ENCODE measurements at places on chromosomes 6 and 20.

- DNase-seq = no peak
These were observed 501.9 kb downstream of the LMBRD1 start for GRCh38 chr6:69294862-69295261.

DNA sequence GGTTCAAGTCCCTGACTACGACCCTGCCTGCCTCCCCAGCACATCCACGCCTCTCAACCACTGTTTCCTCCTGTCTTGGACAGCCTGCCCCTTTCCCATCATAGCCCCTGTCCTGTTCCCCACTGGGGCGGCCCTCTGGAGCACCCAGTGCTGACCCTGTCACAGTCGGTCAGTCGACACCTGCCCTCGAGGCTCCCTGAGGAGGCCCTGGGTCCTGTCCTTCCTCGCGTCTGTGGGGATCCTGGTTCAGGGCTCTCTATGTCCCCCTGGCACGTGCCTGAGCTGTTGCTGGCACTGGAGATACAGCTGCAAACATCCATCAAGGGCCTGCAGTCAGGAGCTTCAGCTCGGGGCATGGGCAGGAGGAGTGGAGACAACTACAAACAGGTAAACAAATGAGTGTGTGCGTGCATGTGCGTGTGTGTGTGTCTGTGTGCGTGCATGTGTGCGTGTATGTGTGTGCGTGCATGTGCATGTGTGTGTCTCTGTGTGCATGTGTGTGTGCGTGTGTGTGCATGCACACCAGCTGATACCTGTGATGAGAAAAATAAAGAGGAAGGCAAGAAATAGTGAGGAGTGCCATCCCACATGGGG, 132.8 kb downstream of the PHACTR3 start:
- no peak for DNase-seq

DNA sequence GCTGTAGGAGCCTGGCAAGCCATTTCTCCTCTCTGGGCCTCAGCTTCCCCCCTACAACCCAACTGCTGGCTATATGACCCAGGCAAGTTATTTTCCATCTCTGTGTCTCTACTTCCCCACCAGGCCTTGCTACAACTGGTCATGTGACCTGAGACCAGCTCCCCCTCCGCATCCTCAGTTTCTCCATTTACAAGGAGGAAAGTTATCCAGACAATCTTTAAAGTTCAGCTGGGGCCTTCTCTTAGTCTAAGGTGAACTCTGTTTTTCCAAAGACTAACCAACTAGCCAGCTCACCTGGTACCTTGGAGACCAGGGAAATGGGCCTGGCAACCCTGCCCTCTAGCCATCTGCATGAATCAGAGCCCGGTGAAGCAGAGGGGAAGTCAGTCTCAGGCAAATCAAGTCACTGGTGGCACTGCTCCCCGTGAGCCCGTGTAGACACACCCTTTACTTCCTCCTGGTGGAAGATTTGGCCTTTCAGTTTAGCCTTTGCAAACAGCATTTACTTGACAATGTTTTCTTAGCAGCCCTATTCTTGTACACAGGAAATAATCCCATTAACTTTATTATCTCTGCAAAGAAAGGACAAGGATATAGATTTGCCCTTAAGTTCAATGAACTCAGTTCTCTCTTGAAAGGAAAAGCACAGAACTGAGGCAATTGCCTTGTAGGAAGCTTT, 157.7 kb downstream of the VEGFA start:
- no peak for DNase-seq

GRCh38 chr6:7171119-7171518, 63.4 kb downstream of the RREB1 start:
- no peak for DNase-seq

GRCh38 chr6:63403725-63404124, 83.9 kb upstream of the LGSN start:
- DNase-seq = no peak

- DNase-seq = no peak
These were observed 155.4 kb downstream of the SMOC2 start for GRCh38 chr6:168596344-168596743.

GRCh38 chr6:37170273-37171200, 585 bp downstream of the PIM1 start:
- DNase-seq = peak; percentile 63

GRCh38 chr6:156691018-156691417, 86.2 kb upstream of the ARID1B start:
- no peak for DNase-seq

- DNase-seq = no peak
These were observed 225.2 kb downstream of the SAMD5 start for GRCh38 chr6:147733686-147734085.

DNA sequence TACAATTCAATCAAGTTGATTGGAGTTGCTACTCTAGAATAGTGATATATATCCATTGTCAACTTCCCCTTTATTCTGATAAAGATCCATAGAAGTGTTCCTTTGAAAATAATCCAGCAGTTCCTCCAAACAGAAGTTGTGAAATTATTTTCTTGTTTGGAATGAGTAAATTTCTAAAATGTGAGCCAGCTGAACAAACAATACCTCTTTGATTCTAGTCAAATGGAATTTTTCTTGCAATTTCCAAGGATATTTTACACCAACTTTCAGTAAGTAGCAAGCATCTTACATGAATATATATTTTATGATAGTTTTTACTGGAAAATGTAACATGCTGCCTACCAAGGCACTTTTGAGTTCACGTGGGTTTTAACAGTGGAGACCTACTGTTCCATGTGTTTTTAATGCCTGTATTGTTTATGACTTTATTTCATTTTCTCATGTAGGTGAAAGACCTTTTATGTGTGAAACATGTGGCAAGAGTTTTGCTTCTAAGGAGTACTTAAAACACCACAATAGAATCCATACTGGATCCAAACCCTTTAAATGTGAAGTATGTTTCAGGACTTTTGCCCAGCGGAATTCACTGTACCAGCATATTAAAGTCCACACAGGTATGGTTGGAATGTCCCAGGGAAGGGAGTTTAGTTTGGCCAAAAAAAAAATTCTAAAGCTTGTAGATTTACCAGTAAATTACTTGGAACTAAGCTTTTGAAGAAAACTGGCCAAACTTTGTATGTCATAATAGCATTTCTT, 6.5 kb downstream of the GZF1 start:
- no peak for DNase-seq

GRCh38 chr20:63939061-63939935, 16.9 kb downstream of the UCKL1 start:
- DNase-seq = no peak

DNA sequence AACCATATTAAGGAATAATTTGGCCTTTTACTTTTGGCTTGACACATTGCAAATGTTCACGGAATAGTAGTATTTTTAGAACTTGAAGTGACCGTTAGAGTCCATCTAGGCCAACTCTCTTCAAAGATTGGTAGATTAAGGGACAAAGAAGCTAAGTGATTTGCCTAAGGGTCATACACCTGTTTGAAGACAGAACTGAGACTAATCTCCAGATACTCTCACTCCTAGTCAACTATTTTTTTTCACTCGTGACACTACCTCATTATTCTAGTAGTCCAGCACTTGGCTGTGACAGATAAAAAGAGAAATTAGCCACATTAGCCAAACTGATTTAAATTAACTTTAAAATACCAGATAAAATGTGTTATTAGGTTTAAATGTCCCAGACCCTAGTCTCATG, 10.6 kb downstream of the ACSS2 start:
- no peak for DNase-seq

GRCh38 chr6:5765141-5765760, 241.5 kb downstream of the NRN1 start:
- DNase-seq = no peak

GRCh38 chr6:41785689-41786450, 1.6 kb upstream of the TOMM6 start:
- DNase-seq = peak; percentile 61

DNA sequence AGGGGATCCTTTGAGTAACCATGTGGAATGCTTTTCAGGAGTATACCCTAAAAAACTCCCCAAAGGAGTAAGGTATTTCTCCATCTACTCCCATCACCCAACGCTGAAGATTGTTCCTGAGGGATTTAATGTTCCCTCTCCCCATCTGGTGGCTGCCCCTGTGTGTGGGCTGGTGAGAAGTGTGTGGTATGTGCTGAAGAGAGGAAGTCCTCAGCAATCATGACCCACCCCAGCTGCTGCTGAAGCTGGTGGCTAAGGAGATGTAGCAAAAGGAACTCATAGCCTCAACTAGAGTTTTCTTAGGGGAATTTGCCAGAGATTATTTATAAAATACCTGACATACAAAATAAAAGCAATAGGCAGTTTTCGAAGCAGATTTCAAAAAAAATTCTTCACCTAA, 114.3 kb upstream of the JAG1 start:
- no peak for DNase-seq

GRCh38 chr20:15139522-15139921, 802.1 kb upstream of the FLRT3 start:
- DNase-seq = no peak

DNA sequence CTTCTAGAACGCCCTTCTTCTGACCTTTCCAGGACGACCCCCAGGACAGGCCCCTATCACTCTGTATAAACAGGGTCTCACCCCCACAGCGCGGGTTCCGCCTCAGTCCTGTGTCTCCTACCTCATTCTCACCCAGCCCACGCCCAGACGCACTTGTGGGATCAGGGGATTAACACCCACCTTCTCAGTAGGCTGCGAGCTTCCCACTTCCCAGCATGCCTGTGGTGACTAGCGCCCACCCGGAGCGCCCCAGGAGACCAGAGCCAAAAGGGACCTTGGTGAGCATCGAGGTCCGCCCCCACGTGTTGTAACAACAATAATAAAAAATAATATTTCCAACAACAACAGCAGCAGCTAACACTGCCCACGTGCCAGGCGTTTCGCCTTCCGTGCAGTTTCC, 40.9 kb upstream of the NOL4L start:
- DNase-seq = no peak

GRCh38 chr6:162644153-162644552, 83.4 kb downstream of the PRKN start:
- no peak for DNase-seq

GRCh38 chr6:139920776-139921100, 546.3 kb upstream of the CITED2 start:
- DNase-seq = no peak
